Epithelial cell of umbilical artery (primary cell): ENCODE measurements at places on chromosomes 1 and 21. TPM values are rescaled to one million over a fixed set of nuclear protein-coding genes. Genes with fewer than 3 reads are reported as not detected.

The PLA2G2C gene
- not detected in 2 replicates for total RNA-seq

The ACAP3 gene
- 13.1 and 23.1 TPM in 2 replicates for total RNA-seq

The FAM177B gene
- not detected in 2 replicates for total RNA-seq

The SPRR3 gene
- total RNA-seq = not detected in 2 replicates

The NBPF19 gene
- total RNA-seq = 2.9 and 3.8 TPM in 2 replicates

The USH2A gene
- not detected in 2 replicates for total RNA-seq

The AMPD1 gene
- total RNA-seq = not detected in 2 replicates

The MCOLN3 gene
- total RNA-seq = not detected in 2 replicates

The GUCA2A gene
- total RNA-seq = not detected in 2 replicates

The CHD5 gene
- total RNA-seq = under 0.01 TPM in 1 of 2 replicates, not detected in the other

The LCE6A gene
- not detected in 2 replicates for total RNA-seq

The SCP2 gene
- total RNA-seq = 184 and 197 TPM in 2 replicates

The FMN2 gene
- not detected in 2 replicates for total RNA-seq

The AK5 gene
- total RNA-seq = 21.8 and 97.3 TPM in 2 replicates

The CAPN9 gene
- not detected in 2 replicates for total RNA-seq

The ZBTB37 gene
- total RNA-seq = 2.9 and 6.4 TPM in 2 replicates

The HSD3B1 gene
- total RNA-seq = not detected in 2 replicates

The PRR9 gene
- total RNA-seq = not detected in 2 replicates

The MACF1 gene
- total RNA-seq = 444 and 492 TPM in 2 replicates

The CD2 gene
- total RNA-seq = not detected in 2 replicates

The BCAN gene
- 0.15 TPM in 1 of 2 replicates, not detected in the other for total RNA-seq

The ESPN gene
- total RNA-seq = 0.30 and 1.3 TPM in 2 replicates

The NPR1 gene
- 2.6 and 6.7 TPM in 2 replicates for total RNA-seq
